ENCODE measurements at places on chromosomes 13 and 19.

DNA sequence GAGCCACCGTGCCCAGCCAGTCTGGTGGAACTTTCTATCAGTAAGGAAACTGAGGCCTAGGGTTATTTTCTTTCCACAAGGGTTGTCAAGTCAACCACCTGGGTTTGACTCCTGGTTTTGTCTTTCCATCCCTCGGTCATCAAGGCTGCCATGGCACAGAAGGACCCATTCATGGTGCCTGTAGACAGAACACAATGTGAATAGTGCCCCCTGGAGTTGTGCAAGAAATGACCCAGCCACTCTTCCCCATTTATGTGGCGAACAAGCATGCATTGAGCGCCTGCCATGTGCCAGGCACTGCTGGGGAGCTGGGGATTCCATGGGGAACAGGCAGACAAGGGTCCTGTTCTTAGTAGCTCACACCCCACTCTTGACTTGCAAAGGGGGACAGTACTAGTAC, 4.1 kb downstream of the SMARCA4 start:
- DNase-seq = no peak

GRCh38 chr19:695352-695949, at the start of gene PRSS57:
Gene PRSS57, minus strand, starts transcription at chr19:695452. Its CDS starts 22 bp downstream, at chr19:695430.
- DNase-seq = no peak

- DNase-seq = peak; percentile 81
Measured at GRCh38 chr13:43023289-43023963, at the start of gene DNAJC15. Gene DNAJC15, plus strand, starts transcription at chr13:43023586. Its CDS starts 41 bp downstream, at chr13:43023627.

DNA sequence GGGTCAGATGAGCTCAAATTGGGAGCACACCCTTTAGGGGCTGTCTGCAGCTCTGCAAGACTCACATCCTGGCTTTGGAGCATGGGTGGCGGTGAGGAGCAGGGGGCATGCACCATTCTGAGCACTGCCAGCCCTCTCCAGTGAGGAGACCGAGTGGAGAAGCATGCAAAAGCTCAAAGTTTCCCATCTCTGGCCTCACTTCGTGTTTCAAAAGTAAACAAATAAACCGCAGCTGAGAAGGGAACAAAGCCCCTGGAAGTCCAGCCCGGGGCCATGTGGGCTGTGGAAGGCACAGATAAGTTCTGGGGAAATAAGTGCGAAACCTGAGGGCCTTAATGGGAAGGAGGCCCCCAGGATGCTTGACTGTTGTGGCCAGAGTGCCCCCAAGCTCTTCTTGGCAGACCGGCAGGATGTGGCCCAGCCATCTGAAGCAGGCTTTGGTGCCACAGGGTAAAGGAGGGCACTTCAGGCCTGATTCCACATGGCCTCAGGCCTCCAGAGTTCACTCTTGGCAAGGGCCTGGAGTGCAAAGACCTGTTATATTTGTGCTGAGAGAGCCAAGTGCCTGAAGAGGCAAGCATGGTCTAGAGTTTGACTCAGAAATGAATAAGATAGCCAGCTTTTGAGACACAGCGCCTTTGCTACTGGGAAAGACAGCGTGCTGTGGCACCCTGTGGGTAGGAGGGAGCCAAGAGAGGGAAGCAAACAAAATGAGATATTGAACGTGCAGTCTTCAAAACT, 1.2 kb downstream of the MEDAG start:
- DNase-seq = no peak

DNA sequence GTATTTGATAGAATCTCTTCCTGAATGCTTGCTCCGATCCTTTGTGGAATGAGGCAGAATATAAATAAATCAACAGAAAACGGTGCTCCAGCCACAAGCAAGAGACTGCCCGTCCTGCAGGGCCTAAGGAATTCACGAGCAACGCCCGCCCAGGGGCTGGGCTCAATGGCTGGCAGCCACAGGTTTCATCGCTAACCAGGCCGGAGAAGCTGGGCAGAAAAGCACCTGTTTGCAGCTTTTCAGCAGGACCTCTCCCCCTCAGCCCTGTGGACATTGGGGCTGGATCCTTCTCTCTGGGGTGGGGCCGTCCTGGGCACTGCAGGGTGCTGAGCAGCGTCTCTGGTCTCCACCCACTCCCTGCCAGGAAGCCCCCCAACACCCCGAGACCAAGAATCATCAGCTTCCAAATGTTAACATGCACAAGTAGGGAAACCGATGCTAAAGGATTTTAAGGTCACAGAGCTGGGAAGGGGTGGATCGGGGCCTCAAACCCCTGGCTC, 102.5 kb downstream of the GADD45B start:
- DNase-seq = no peak

DNA sequence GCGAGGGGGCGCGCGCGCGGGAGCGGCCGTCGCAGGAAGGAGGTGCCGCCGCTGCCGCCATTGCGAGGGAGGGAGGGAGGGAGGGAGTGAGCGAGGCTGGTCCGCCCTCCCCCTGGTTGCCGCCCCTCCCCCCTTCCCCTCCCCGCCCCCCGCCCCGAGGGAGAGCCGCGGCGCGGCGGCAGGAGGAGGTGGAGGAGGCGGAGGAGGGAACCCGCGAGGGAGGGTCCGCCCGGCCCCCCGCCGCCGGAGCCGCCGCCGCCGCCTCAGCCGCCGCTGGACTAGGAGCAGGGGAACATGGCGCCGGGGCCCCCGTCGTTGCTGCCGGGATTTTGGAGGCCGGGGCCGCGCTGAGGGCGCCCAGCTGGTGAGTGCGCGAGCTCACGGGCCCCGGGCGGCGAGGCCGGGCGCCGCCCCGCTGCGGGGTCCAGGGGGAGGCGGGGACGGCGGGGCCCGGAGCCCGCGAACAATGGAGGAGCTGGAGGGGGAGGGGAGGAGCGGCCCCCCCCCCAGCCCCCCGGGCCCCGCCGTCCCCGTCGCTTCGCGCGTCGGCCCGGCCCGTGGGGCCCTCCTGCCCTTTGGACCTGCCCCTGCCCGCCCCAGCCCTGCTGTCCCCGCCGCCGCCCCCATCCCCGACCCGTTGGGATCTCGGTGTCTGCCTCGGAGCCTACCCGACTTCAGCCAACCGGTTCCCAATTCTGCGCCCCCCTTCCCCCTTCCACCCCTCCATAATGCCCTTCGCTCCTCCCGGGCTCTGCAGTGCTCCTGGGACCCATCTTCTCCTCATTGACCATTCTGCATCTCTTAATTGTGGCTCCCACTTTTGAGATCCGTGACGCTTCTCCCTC, at the start of gene ARHGAP35:
TSS of gene ARHGAP35 (plus strand) at position 152 of the 845 bp plus-strand sequence. CDS start 57,679 bp downstream, outside the sequence.
- peak; percentile 63 for DNase-seq

DNA sequence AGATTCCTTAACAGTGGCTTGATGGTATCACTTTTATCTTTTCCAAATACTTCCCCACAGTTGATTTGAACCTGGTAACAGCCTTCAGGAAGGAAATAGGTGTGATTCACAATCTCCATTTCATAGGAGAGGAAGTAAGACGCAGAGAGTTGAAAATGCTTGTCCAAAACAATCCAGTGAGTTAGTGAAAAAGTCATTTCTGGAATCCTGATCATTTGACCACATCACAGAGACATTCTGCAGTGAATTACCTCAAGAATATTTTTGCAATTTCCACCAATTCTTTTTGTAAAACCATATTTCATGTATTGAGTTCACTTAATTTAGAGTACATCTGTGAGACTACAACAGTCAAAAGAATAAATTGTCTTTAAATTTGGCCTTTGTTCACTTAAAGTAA, 292.8 kb downstream of the DCLK1 start:
- DNase-seq = no peak

DNA sequence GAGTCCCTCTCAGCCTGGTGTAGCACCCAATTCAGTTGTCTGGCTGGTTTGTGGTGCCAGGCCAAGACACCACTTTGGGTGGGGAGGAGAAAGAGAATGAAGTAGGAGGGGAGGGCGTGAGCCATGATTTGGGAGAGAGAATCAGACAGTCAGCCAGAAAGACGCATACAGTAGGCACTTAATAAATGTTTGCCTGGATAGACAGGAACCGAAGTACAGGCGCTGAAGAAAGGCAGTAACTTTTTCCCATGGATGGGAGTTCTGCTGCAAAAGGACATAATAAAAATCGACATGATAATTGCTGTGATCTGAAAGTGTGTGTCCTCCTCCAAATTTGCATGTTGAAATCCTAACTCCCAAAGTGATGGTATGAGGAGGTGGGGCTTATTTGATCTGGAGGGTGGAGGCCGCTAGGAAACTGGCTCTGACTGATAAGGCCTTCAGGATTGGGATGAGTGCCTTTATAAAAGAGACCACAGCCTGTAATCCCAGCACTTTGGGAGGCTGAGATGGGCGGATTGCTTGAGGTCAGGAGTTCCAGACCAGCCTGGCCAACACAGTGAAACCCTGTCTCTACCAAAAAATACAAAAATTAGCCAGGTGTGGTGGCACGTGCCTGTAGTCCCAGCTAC, 38.4 kb upstream of the PDCD5 start:
- DNase-seq = no peak

DNA sequence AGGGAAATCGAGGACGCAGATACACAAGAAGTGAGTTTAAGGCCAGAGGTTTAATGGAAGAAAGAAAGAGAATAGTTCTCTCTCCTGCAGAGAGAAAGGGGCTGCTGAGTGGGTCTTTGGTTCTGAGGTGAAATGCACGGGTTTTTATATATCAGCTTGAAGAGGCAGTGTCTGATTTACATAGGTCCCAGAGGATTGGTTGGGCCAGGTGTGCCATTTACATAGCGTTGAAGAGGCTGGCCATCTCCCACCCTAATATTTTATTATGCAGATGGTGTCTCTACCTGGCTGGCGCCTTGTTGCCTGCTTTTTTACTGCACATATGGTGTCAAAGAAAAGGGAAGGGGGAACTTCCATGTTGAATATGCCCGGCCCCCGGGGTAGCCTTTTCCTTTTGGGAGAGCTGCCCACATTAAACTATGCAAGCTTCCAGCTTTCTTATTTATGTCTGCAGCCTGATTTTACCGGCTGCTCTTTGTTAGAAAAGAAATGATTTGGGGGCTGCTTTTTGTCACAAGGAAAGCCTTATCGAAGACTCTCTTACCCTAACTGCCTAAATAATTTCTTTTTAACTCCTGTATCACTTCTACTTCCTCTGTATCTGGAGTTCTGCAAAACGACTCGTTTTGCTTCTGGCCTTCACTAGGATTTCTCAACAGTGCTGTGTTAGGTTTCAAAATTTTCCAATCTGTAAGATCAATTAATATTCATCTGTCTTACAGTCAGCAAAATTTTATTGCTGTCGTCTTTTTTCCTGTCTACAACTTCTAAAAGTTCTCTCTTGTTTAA, 268.5 kb downstream of the B3GLCT start:
- DNase-seq = no peak

DNA sequence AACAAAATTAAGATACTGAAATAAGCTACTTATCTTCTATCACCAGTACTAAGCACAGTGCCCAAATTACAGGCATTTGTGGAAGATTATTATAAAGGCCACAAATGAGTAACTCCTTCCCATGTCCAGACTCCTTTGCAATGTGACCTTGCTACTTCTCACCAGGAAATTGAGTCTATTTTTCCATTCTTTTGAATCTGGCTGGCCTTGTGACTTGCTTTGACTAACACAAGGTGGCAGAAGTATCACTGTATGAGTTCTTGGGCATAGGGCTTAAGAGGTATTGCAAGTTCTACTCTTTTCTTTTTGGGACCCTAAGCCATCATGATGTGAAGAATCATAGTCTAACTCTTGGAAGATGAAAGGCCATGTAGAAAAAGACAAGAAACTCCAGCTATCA, 49.9 kb downstream of the UGGT2 start:
- no peak for DNase-seq

GRCh38 chr13:20553311-20553710, 13.6 kb upstream of the IFT88 start:
- no peak for DNase-seq

- DNase-seq = no peak
Measured at GRCh38 chr13:51425410-51426042, 27.3 kb downstream of the INTS6 start.

DNA sequence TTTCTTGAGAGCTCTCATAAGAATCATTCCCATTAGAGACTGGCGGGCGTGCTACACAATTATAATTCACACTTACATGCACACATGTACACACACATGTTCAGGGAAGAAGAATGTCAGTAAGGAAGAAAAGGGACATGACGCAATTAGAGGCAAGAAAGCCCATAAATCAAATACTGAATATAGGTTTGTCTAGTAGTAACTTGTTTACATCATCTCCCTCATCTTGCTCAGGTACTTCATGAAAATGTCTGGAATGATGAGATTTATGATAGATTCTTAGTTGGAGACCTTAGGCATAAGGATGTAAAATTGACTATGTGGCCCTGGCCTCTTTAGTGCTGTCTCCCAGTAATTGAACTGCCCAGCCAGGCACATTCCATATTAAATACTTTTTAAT, 628.0 kb upstream of the PCDH20 start:
- no peak for DNase-seq

DNA sequence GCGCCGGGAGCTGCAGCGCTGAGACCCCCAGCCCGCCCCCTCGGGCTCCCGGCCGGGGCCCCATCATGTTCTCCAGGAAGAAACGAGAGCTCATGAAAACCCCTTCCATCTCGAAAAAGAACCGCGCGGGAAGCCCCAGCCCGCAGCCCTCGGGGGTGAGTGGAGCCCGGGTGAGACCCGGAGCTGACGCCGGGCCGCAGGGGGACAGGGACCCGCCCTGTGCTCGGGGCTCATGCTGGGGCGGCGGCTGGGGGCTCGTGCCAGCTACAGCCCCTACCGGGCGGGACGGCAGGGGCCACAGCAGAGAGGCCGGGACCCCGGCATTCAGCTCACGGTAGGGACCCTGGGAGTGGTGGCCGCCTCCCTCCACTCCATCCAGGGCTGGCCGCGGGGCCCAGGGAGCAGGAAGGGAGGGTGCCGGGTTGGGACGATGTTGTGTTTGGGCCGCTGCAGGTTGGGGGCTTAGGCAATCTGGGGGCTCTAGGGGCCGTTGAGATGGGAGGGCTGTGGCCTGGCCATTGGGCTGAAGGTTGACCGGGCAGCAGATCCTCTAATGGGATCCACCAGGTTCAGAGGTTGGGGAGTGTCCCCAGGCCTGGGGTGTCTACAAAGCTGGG, 482 bp downstream of the ARHGAP45 start:
- no peak for DNase-seq

DNA sequence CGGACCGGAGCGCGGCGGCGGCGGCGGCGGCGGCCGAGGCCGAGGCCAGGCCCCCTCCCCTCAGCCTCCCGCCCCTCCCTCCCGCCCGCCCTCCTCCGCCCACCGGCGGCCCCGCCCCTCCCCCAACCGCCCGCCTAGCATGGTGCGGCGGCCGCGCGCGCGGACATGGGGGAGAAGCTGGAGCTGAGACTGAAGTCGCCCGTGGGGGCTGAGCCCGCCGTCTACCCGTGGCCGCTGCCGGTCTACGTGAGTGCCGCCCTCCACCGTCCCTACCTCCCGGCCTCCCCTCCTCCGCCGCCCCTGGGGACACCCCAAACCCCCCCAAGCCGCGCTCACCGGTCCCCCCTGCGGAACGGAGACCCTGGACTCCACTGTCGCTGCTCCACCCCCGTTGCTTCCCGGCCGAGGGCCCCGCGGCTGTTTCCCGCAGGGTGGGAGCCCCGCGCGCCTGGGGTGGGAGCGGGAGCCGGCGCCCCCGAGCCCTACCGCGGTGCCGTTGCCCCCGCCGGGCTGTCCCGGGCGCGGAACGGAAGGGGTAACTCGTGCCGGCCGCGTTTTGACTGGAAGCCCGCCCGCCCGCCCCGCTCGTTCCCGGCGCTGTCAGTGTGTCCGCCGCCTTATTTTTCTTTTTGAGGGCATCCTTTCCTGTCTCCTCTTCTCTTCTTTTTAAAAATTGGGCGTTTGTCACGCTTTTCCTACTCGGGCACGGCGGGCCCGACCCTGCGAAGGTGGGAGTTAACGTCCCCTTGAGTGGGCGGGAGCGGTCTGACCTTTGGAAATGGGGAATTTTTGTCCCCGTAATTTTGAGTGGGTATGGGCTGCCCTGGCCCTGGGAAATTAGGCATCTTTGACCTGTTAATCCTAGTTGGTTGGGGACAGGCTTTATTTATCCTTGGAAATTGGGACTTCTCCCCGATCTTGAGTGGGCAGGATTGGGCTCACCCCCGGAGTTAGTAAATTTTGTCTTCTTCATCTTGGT, 576 bp downstream of the DOT1L start:
- DNase-seq = no peak

- DNase-seq = no peak
Measured at GRCh38 chr19:5013761-5014160, 44.8 kb downstream of the KDM4B start.
